ENCODE measurements at places on chromosomes 1 and 21. TPM values are rescaled to one million over a fixed set of nuclear protein-coding genes. Genes with fewer than 3 reads are reported as not detected.

DNA sequence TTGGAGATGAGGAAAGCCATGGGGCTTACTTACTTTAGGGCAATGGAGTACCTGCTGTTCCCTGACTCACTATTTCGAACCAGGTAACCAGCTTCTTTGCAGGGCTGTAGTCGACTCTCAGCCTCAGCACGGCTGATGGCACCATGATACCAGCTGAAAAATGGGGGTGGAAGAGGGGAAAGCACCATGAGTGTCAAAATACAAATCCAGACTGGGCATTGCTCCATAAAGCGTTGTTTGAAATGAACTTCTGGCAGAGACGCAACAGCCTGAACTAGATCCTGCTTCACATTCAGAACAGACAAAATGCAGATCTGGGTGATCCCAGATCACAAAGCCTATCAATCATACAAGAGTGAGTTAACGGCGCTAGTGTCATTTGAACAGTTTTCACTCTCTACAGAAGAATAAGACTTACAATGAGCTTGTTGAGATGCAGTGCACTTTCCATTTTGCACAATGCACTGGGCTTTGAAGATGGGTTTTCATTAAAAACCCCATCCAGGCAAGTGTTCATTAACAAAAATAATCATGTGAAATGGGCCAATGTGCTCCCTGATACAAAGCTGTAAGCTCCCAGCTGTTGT lies 16.0 kb upstream of the TDRD10 start:
- no peak for DNase-seq

DNA sequence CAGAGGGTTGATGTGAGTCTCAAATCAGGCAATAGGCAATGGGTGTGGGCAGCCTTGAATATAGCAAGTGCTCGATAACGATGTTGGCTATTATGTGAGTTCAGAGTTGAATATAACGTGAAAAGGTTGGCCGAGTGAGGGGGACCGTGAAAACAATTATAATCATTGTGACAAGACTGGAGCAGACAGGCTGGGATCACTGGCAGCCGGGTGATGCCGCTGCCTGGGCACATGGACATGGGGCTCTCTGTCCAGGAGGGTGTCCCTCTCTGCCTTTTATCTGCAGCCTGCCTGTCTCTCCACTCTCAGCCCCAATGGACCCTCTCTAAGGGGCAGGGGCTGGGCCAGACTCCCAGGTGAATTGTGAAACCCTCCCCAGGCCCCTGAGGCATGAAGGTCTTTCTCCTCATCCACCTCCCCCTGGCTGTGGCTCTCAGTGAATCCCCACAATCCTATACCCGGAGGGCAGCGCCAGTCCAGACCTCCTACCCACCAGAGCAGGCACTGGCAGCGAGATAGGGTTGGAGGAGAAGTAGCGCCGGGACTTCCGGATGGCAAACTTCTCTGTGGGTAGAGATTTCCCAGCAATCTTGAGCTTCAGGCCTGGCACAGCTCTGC lies 36.4 kb downstream of the TTC39A start:
- DNase-seq = no peak

DNA sequence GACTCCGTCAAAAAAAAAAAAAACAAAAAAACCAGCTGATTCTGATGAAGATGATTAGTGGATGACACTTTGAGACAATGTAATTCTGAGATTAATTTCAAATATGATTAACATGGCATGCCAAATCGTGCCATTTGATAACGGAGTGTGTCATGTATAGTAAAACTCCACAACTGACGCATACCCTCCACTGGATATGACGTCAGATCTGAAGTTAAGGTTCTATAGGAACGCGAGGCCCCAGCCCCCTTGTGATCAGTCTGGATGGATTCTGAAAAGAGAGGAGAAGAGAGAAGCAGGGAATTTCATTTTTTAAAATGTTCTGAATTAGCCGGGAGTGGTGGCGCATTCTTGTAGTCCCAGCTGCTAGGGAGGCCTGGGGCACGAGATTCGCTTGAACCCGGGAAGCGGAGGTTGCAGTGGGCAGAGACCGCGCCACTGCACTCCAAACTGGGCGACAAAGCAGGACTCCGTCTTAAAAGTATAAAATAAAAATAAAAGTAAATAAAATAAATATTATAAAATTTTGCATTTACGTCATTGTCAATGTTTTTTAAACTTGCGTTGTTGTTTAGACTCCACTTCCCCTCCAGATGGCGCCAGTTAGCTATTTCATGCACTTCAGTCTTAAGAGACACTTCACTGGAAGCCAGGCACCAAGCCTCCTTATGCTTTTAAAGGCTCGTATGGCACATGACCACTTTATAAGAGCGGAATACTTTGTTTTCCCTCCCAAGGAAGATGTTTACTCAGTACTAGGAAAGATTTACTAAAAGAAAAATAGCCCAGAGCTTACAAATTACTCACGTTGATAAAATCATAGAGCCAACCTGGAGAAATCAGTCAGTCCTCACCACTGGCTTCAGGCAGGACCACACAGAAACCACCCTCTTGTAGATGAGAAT lies 65.5 kb downstream of the UBE2U start:
- peak; percentile 83 for DNase-seq

GRCh38 chr1:226983992-226984364 lies 43.9 kb downstream of the COQ8A start:
- DNase-seq = no peak

- no peak for DNase-seq
Measured at GRCh38 chr21:28858424-28858823, 134.3 kb downstream of the LTN1 start.

GRCh38 chr1:112988367-112988766 lies 32.4 kb upstream of the SLC16A1 start:
- no peak for DNase-seq

DNA sequence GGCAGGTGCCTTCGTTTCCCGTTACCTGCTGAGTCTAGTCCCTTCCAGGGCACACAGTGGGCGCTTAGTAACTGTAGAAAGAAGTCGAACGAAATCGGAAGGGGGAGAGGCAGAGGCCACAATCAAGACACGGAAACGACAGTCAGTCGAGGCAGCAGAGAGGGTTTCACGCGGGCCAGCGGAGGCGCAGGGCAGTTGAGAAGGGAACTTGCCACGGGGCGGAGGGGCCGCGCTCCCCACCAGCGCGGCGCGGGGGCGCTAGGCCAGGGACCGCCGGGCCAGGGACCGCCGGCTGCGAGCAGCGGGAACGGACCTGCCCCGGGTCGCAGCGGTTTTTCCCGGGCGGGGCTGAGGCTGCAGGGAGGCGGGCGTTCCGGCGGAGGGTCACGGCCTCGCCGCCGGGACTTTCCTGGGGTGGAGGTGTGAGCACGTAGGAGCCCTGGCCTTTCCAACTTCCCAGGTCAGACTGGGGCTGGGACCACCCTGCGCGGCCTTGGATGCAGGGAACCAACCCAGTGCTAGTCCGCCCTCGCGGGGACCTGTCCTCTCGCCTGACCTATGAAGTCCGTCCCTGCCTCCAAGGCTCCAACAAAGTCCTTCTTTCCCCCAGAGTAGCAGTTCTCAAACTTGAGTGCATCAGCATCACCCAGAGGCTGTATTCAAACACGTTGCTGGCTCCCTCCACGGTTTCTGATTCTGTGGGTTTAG lies 150.1 kb upstream of the FGGY start:
- DNase-seq = peak; percentile 62

The UMODL1 gene
- not detected for total RNA-seq

The MAN1C1 gene
- 10.0 TPM for total RNA-seq

The WLS gene
- not detected for total RNA-seq
